ENCODE measurements at places on chromosomes 7 and 10. TPM values are rescaled to one million over a fixed set of nuclear protein-coding genes. Genes with fewer than 3 reads are reported as not detected.

The PDE6C gene
- total RNA-seq, result not detected

The DYDC2 gene
- total RNA-seq, result not detected

The MYO1G gene
- 0.10 TPM for total RNA-seq

The IPMK gene
- total RNA-seq, result 14.9 TPM

The GPR26 gene
- not detected for total RNA-seq

Data from vein endothelial cell (primary cell).